Activated CD4-positive, alpha-beta T cell treated with anti-CD3 and anti-CD28 coated beads for 1 hour (primary cell): ENCODE measurements at places on chromosomes 11 and 22.

DNA sequence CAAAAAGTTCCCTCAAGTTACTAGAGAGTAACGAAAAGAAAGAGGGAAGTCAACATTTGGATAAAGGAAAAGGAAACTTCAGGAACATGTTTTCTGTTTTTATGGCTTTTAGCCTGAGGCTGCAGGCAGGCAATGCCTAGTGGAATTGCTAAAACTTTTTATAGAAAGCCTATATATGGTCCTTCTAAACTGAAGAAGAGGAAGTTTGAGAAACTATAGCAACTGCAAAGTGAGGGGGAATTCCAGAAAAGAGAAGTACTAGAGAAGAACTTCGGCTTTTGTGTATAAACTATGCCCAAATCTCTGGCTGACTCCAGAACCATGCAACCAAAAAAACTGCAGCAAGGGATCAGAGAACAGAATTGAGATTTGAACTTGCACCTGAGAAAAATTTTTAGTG, 74.3 kb upstream of the ARHGAP42 start:
- no peak for DNase-seq

- DNase-seq, result no peak
These were observed 1.8 kb downstream of the YWHAH start for GRCh38 chr22:31945971-31946680.

DNA sequence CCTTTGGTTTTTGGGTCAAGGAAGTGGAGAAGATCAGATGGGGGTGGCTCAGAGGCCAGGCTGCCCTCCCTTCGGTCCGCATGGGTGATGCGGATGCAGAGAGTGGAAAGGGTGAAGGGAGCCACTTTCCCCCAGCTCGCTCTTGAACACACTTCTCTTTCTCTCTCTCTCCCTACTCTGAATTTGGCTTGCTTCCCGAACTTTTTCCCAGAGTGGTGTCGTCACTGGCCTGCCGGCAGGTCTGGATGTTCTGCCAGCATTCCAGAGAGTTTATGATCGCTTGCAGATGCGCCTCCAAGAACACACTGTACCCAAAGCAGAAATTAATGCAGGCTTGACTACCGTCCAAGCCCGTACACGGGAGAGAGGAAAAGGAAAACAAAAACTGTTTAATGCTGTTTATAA, 103.2 kb downstream of the ZBTB16 start:
- no peak for DNase-seq

DNA sequence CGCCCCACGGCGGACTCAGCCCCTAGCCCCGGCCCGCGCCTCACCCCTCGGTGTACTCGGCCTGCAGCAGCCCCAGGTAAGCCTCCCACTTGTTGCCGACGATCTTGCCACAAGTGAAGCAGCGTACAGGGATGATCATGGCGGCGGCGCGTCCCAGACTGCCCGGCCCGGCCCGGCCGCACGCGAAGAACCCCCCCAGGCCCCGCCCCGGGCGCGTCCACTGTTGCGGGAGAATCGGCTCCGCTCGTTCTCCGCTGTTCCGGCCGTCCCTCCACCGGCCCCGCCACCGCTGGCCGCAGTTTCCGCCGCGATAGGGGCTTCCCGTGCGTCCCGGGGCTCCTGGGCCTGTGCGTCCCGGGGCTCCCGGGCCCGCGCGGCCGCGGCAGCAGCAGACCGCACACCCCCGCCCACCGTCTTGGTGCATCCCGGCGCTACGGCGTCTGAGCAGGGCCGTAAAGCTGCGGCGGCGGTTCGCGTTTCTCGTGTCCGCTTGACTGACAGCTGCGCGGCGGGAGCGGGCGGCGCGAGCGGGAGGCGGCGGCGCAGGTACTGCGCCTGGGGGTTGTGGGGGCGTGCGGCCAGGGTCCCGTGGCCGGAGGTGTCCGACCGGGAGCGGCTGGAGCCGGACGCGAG, at the start of the genes POLR2L and TSPAN4:
Gene POLR2L, minus strand, starts transcription at position 160 of the 633 bp plus-strand sequence. Its CDS starts 21 bp downstream, at position 139.
Gene TSPAN4, plus strand, starts transcription at position 483 of the 633 bp plus-strand sequence. CDS start 7,453 bp downstream, outside the sequence.
- DNase-seq, result peak; percentile 78

DNA sequence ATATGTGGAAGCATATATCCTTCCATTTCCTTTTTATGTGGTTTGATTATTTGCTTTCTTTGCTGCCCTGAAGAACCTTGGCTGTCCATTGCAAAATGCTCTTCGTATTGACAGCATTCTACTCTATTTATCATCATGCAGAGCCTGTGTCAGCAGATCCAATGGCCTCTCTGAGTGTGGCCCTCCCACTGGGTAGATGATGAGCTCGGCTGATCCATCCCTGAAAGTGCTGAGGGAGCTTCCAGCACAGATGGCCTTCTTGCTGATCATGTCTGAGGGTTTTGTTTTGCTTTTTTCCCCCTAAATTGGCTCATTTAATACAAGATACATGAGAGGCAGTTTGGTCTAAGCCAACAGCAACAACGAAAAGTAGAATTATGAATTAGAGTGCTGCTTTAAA, 181.0 kb downstream of the GRIA4 start:
- DNase-seq, result no peak

- no peak for DNase-seq
These were observed 69.4 kb downstream of the BUD13 start for GRCh38 chr11:116703421-116703820.

GRCh38 chr11:105774899-105775298, 165.0 kb downstream of the GRIA4 start:
- no peak for DNase-seq

- DNase-seq, result no peak
These were observed 18.2 kb downstream of the CALCB start for GRCh38 chr11:15091625-15092024.

- DNase-seq, result no peak
These were observed 162.9 kb upstream of the ZBED5 start for GRCh38 chr11:11020747-11021149.

DNA sequence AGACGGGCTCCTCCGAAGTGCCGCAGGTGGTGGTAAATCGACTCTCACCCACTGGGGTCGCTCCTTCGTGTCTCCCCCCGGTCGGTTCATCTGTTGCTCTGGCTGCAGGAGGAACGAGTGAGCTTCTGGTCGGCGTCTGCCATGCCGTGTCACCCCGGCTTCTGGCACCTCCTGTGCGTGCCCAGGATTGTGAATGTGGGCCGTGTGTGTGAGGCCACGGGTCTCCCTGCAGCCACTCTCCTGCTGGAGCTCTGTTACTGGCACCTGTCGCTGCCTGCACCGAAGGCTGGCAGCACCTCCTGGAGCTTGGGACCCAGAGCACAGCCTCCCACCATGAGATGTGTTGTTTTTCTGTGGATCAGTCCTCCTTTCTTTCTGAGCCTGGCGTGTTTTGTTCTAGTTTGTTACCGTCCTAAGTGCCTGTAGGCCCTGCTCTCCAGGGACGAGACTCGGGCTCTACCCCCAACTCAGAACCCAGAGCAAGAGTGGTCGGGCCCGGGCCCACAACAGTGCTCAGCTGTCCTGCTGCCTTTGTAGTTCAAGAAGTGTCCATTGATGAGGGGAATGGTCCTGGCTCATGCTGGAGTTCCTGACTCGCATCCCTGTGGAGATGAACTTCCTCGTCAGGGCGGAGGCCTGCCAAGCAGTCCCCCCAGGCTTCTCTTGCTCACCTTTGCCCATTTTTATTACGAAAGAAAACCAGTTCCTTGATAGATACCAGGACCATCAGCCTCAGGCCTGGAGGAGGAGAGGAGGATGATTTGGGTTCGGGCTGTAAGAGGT, 66.6 kb downstream of the MED15 start:
- no peak for DNase-seq

- no peak for DNase-seq
These were observed at the start of gene TTC36 for GRCh38 chr11:118527109-118527508. Gene TTC36, plus strand, starts transcription at chr11:118527474. Its CDS starts 21 bp downstream, at chr11:118527495.

DNA sequence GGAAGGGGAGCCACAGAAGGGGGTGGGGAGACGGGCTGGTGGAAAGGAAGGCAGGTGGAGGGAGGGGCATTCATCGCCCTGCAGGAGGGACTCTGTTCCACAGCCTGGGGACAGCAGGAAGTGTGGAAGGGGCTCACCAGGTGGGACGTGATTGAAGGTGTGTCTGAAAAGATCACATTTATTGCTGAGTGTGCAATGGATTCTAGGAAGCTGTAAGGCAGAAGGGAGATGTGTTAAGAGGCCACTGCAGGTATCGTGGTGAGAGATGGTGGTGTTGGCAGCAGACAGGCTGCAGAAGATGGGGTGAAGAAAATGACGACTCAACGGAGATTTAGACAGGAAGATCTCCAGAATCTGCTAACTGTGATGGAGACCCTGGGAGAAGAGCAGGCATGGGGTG, 537.4 kb downstream of the MN1 start:
- no peak for DNase-seq

DNA sequence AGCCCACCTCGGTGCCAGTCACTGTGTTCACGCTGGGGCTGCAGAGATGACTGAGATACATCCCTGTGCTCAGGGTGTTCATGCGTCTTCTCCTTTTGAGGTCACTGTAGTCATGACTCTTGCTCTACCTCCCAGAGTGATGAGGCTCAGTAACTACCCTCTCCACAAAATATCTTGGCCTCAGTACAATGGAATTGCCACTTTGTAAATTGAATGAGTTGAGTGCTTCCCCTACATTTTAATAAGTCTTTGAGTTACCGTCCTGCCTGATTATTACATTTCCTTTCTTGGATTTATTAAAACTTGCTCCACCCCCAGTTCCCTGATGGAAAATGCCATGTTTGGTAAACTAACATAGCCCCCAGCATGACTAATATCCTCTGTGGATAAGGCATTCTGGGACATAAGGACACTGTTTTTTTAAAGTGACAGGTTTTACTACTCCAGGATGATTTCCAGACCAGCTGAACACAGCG, 15.9 kb downstream of the PRSS23 start:
- no peak for DNase-seq

DNA sequence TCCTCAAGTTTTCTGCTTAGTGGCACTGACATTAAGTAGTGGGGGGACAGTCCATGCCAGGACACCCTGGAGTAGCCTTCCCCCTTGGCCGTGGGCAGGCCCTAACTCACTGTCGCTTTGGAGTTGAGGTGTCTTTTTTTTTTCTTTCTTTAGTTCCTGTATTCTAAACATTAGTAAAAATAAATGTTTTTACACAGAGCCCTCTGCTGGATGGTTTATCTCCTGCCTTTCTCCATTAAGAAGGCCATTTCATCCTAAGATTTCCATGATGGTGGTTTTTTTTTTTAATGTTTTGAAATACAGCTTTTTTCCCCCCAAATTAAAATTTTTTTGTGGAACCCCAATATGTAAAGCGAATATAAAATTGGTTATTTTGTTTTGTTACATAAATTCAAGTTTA, 1.8 kb upstream of the TIGD3 start:
- no peak for DNase-seq

DNA sequence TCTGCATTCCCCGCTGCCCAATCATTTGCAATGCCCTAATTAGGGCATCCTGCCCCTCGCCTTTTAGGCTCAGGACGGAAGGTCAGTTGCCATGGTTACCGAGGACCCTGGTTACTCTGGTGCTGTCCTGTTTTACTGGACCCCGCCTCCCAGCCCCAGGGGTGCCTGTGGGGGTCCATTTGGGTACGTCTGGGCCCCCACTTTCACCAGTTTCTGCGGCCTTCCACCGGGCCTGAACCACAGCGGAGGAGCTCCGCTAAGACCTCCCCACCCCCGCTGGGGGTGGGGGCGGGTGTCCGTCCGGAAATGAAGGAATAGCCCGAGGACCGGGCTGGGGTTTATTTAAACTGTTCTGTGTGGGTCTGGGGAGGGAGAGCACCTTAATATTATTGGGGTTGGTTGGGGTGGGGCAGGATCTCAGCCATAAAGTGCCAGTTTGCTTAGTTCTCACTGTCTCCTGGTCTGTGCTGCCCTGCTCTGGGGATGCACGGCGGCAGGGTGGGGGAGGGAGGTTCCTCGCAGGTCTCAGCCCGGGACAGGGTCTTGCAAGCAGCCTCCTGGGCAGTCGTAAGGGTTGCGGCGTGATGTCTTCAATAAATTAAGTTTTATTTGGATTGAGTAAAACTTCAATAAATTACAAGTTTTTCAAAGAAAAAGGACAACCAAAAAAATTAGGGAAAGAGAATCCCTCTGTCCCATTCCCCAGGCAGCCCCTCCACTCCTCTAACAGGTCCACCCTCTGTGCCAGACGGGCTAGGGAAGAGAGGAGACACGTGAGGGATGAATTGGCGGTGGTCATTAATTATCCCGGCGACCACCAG, 5.3 kb downstream of the PHOX2A start:
- no peak for DNase-seq

- no peak for DNase-seq
These were observed 74.8 kb downstream of the ARHGAP42 start for GRCh38 chr11:100761841-100762240.

DNA sequence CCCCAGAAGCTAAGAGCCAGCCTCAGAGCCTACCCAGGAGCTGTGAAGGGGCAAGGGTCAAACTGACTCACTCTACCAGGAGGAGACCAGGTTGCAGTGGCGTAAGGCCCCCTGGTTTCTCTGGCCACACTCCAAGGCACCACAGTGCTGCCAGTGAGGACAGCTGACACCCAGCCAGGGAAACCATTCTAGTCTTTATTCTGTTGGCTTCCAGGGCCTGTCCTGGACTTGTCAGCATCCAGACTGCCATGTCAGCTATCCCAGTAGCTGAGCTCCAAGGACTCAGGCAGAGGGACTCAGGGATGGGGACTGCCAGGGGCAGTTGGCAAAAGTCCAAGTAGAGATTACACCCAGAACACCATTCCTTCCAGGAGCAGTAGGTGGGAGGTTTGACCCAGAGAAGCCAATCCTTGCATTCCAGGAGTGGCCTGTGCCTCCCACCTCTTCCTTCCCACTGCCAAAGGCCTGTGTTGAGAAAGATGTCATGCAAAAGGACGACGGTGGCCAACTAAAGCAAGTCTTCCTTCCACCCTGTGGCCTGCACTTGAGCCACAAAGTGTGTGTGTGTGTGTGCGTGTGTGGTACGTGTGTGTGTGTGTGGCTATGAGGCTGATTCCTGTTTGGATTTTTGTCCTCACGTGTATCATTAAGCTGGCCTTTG, 3.6 kb upstream of the MAPK8IP1 start:
- no peak for DNase-seq

- DNase-seq, result no peak
These were observed 22.1 kb downstream of the FLI1 start for GRCh38 chr11:128715691-128716561.

GRCh38 chr11:87374038-87374807, 336.5 kb downstream of the TMEM135 start:
- no peak for DNase-seq

DNA sequence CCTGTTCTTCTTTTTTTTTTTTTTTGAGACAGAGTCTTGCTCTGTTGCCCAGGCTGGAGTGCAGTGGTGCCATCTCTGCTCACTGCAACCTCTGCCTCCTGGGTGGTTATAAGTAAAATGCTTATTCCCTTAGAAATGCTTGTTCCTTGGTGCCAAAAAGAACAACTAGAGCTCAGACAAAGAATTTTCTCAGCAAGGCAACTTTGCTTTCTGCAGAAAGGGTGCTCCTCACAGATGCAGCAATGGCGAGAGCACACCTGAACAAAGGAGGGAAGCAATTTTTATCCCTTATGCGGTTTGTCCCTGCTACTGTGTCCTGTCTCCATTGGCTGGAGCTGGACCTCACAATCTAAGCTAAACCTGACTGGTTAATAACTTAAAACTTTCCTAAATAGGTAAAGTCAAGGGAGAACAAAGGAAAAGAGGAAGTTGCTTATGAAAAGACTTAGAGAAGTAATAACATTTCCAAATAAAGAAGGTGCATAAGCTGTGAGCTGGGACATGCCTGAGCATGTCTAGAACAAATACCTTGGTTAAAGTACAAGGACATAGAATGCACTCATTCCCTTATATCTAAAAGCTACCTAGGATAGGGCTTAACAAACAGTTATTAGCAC, 90.0 kb upstream of the PRR5 start:
- no peak for DNase-seq
